CD4-positive, alpha-beta T cell treated with Interleukin-4 for 1 hour (primary cell): ENCODE measurements at places on chromosomes 11 and 22.

DNA sequence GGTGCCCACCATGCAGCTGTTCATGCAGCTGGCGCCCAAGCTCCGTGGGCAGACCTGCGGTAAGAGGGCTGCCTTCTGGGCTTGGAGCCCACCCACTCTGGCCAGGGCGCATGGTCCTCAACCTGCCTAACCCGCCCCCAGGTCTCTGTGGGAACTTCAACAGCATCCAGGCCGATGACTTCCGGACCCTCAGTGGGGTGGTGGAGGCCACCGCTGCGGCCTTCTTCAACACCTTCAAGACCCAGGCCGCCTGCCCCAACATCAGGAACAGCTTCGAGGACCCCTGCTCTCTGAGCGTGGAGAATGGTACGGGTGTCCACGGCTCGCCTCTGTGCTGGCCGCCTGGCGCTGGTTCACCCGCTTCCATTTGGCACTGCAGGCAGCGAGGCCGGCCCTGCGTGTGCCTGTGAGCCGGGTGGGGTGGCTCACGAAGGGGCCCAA, 11.0 kb downstream of the MUC5AC start:
- DNase-seq = no peak

- DNase-seq = no peak
These were observed 52.8 kb downstream of the MN1 start for GRCh38 chr22:27748751-27749191.

- no peak for DNase-seq
These were observed 69.3 kb downstream of the PKNOX2 start for GRCh38 chr11:125233736-125234275.

DNA sequence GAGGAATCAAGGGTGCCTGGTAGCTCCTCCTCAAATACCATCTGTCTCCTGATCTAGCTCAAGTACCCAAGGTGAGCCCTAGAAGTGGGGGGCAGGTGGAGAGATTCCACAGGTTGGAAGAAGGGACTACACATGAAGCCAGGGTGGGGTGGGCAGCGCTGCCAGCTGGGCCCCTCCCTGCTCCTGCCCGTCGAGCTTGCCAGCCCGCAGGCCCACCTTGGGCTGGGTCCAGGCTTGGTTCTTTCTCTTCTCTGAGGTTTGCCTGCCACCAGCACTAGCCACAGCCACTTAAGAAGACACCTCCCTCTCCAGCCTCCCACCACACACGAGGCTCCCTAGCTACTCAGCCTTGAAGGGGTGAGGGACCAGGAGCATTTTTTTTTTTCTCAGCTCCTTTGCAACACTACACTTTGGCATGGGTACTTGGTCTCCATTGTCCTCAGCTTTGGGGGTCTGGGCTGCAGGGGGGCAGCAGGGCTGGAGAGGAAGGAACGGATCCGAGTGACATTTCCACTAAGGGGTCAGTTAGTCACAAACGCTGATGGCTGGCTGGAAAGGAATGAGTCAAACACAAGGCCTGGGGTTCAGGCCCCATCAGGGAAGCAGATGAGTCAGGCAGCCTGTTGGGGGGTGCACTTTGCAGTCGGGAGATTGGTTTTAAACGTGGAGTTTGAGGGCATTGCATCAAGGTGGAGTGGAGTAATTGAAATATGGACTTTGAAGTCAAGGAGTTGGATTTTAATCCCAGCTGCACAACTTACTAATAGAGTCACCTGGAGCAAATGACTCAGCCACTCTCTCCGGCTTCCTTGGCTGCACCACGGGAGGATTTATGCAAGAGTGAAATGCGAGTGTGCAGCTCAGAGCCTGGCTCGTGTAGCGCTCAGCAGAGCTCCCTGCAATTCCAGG, 7.4 kb upstream of the NPTXR start:
- no peak for DNase-seq

DNA sequence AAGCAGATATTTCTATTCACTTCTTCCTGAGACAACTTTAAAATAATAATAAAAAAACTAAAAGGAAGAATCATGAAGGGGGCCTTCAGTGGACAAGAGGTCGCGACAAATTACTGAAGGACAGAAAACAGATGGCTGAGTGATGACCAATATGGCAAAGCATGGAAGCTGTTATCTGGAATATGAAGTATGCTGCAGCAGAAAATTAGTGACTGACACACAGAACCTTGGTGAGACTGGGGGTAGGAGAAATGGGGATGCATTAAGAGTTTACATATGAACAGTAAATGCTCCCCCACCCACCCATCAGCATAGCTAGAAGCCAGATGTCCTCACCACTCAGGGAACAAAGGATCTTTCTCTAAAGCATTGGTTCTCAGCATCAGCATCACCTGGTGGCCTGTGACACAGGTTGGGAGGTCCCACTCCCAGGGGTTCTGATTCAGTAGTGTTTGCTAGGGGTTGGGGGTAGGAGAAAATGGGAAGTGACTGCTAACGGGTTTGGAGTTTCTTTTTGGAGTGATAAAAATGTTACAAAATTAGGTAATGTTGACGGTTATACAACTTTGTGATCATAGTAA, 59.7 kb downstream of the NARS2 start:
- DNase-seq = no peak

DNA sequence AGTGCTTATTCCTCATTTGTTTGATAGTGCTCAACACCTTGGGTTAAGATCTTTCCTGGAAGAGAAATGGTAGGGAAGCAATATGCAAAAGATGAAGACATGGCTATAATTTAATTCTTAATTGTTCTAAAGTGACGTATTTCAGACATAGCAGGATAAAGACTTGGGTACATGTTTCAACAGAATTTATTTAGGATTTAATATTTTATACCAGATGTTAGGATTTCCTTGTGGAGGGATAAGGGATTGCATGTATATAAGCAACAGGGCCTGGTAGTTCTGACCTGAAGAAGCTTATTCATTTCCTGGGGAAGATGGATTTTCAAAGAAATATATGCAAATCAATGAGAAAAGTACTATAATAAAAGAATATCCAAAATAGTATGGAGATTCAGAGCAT, 163.8 kb downstream of the FAT3 start:
- no peak for DNase-seq

DNA sequence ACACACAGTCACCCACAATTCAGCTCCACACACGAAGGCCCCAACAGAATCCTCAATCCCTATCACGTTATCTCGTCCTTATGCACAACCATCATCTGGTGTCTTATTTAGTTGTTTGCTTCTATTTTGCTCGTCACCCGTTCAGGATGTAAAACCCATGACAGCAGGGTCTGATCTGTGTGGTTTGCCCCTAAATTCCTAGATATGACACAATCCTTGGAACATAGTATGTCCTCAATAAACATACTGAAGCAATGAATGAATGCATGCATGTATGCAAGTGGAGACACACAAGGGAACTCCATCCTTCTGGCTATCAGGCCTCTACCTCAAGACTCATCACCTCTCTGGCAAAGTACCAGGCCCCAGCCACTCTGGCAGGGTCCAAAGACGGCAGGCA, 20.2 kb downstream of the STARD10 start:
- no peak for DNase-seq

DNA sequence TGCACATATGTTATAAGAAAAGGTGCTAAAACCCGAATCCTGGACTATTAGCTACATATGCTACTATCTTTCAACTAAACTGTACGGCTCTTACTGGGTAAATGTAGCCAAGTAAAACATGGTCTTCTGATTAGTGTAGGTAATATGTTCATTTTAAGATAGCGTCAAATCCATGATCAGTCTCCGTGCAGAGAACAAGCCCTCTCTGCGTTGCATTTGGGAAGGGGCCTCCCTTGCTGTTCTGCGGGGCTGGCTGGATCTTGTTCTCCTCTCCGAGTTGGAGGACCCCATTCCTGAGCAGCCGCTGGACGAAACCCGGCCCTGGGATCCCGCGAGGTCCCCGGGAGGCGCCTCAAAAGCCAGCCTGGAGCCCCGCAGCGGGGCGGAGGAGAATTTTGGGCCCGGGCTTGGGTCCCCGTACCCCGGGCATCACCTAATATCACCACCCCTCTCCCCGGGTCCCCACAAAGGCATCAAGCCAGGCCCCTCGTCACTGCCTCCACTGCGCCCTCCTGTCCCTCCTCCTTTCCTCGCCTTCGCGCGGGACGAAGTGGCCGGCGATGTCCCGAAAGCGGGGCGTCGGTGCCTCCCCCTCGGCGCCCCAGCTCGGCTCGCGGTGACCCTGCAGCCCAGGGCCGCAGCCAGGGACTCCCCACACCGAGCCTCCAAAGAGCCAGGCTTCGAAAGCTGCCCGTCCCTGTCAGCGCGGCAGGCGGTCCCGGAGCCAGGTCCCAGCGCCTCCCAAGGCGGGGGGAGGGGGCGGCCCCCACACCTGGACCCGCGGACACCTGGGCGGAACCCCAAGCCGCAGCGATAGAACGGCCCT, 54.5 kb upstream of the FBXO3 start:
- no peak for DNase-seq

DNA sequence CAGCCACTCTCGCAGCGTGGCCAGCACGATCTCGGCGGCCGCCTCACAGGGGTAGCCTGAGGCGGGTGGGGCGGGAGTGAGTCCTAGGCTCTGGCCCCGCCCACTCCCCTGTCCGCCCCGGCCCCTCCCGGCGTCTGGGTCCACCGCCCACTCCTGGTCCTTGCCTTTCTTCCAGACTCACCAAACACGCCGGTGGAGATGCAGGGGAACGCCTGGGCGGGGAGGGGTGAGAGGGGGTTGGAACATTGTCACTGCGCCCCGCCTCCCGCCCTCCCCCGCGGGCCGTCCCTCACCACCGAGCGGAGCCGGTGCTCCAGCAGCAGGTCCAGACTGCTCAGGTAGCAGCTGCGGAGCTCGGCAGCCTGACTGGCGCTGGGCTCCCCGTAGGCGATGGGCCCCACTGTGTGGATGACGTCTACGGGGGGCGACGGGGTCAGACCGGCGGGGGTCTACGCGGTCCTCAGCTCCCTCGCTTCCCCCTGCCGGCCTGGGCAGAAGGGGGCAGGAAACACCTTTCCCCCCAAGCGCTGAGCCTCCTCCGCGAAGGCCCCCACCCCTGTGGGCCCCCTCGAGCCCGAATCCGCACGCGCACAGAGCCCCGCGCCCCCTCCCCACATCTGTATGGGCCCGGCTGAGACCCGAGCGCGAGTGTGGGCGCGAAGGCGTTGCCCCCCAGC, 13.2 kb downstream of the OTUB1 start:
- DNase-seq = peak; percentile 65

GRCh38 chr11:1546077-1546535, 26.0 kb downstream of the DUSP8 start:
- no peak for DNase-seq

GRCh38 chr11:94271885-94272372, 32.5 kb upstream of the IZUMO1R start:
- DNase-seq = no peak

- DNase-seq = no peak
These were observed 9.4 kb downstream of the CBX6 start for GRCh38 chr22:38862375-38863329.

GRCh38 chr22:48663297-48663696, 1164.4 kb downstream of the BRD1 start:
- no peak for DNase-seq

- no peak for DNase-seq
These were observed 8.2 kb downstream of the SOX6 start for GRCh38 chr11:16347928-16348685.

DNA sequence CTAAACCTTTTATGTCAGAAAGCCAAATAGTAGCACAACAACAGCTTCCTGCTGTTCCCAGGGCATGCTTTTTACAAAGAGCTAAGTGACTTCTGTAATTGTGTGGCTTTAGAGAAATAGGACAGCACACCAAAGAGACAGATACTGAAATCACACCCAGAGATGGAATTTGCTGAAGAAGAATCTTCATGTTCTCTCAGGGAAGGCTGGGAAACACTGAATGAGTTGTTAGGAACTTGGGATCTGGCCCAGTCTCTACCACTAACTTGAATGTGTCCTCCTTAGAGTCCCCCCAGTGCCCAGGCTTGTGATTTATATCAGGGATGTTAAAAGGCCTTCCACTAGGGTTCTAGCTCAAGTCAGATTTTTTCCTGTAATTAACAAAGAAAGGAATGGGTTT, 175.2 kb downstream of the DBX1 start:
- no peak for DNase-seq
